HEK293T (cell line): ENCODE measurements at places on chromosomes 5 and 9.

DNA sequence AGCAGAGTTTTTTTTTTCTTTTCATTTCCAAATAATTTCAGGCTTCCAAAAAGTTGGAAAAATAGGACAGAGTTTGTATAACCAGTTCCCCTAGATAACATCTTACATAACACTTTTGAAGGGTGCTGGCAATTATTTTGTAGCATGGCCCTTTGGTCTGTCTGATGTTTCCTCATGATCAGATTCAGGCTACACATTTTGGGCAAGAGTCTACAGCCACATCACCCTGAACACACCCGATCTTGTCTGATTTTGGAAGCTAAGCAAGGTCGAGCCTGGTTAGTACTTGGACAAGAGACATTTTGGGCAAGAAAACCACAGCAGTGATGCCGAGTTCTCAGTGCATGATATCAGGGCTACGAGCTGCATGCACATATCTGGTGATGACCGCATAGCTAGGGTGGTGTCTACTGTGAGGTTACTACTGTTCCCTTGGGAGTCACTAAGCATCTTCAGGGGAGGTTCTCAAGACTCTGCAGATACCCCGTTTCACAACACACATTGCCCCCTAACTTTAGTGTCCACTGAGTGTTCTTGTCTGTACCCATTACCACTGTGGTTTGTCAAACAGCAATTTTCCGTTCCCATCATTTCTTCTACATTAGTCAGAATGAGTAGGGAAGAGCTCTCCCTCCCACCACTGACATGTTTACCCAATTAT, 86.2 kb downstream of the TTC39B start:
- DNase-seq = no peak

- DNase-seq = no peak
Observed at GRCh38 chr9:99516657-99517049, 294.6 kb downstream of the SEC61B start.

DNA sequence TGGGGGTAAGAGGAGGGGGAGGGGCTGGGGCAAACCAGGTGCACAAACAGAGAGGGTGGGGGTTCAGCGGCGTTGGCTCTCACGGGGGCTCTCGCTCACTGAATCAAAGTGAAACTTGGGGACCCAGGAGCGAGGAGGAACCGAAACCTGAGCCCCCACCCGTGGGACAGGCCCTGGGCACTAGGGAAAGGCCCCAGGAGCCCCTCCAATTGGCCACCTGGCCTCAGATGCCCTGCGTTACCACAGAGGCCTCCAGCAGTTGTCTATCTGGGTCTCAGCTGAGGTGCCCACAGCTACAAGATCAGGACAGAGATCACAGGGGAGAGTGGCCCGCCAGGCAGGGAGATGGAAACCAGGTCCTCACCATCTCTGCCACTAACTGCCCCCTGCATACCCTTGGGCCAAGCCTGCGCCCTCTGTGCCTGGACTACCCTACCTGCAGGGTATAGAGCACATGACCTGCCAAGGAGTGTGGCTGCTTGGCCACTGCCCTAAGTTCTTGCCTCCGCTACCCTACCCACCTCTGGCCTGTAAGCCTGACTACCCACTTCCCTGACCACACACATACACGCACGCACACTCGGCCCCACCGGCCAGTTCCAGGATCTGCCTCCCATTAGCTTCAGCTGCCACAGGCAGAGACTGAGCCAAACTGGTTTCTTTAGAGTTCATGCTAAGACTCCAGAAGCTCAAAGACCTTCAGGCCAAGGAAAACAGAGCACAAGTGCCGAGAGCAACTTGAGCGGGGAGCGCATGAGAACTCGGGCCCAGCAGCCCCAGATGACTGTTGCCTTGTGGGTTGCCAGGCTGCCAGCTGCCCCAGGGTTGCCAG, 39.9 kb downstream of the PAX5 start:
- no peak for DNase-seq

GRCh38 chr9:6889868-6890267, 132.1 kb downstream of the KDM4C start:
- DNase-seq = no peak

DNA sequence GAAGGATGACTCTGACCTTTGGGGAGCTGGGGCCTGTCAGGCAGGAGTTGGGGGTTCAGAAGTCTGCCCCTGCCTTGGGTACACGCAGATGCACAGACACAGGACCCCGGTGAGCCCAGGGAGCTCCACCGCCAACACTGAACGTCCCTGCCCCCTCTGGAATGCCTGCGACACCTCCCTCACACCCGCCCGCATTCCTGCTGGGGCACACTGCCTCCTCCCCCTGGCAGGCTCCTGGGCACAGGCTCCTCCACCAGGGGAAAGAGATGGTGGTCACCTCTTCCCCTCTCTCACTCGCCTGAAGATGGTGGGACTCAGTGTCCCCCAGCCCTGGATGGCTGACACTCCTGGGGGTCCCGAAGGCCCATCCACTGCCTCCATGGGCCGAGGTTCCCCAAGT, 12.0 kb downstream of the CRB2 start:
- no peak for DNase-seq

DNA sequence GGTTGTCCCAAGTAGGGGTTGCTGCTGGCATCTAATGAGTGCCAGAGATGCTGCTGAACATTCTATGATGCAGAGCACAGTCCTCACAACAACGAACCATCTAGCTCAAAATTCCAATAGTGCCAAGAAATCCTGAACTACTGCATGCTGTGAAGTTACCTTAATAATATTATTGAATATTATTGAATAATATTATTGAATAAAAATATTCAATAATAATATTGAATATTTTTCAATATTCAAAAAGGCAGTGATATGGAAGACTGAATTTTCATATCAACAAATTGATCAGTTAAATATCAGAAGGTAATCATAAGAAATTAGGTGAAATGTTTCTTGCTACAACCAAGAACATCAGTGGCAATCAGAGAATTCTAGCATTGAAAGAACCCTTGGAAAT, 2.8 kb downstream of the HTR4 start:
- no peak for DNase-seq

DNA sequence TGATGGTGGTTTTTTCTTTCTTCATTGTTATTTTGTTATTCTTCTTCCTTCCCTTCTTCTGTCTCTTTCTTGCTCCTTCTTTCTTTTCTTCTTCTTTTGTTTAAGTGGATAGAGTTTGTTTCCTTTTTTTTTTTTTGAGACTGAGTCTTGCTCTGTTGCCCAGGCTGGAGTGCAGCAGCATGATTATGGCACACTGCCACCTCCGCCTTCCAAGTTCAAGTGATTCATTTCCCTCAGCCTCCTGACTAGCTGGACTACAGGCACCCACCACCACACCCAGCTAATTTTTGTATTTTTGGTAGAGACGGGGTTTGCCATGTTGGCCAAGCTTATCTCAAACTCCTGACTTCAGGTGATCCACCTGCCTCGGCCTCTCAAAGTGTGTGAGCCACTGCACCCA, 40.3 kb downstream of the JAK2 start:
- no peak for DNase-seq

GRCh38 chr5:137572042-137572695, 73.0 kb upstream of the SPOCK1 start:
- DNase-seq = no peak

DNA sequence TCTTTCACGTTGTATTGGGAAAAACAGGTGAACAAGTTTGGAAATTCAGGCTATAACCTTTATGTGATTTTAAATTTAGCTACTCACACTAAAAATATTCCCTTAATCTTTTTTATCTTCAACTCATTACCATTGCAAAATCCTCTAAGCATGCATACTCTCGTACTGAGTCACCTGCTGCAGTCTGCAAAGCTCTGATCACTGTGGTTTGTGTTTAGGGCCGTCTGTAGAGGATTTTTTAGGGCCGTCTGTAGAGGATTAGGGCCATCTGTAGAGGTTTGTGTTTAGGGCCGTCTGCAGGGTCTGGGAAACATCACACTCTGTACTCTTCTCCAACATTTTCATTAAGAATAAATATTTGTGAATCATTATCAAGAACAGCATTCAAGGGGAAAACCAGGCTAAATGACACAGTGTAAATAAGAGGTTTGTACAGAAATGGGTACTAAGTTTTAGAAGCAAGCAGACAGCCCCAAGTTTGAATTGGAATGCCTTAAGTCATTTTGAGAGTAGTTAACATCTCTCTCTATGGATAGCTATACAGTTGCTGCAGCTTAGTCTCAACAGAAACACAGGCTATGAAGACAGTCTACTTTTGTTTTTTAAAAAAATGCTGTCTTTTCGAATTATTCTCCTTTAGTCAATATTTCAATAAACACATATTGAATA, 155.0 kb upstream of the TSLP start:
- no peak for DNase-seq

- DNase-seq = peak; percentile 36
Observed at GRCh38 chr9:125889476-125890419, 142.6 kb downstream of the PBX3 start.

DNA sequence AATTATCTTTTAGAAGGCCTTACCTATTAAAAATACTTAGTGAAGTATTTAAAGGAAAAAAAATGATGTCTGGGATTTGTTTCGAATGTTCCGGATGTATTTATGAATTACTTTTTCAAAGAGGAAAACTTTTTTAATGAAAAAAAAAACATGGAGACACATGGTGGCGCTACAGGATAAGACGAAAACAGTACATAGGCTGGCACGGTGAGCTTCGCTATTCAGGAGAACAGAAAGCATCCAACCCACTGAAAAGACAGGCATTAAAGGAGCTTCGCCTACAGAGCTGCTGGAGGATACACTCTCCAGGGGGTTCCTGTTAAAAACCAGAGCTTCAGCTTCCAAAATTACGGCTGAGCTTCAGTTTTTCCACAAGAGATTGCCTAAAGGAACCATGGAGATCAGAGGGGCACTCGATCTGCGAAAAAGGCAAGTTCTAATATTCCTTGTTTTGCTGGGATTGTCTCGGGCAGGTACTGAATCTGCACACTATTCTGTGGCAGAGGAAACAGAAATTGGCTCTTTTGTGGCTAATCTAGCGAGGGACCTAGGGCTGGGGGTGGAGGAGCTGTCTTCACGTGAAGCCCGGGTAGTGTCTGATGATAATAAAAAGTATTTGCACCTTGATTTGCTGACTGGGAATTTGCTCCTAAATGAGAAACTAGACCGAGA, at the start of gene PCDHB14:
Gene PCDHB14 (plus strand): TSS at position 232 of the 672 bp plus-strand sequence. CDS start 163 bp downstream, at position 395.
- DNase-seq = peak; percentile 46

GRCh38 chr9:129881547-129882324, 46.5 kb downstream of the USP20 start:
- DNase-seq = no peak

DNA sequence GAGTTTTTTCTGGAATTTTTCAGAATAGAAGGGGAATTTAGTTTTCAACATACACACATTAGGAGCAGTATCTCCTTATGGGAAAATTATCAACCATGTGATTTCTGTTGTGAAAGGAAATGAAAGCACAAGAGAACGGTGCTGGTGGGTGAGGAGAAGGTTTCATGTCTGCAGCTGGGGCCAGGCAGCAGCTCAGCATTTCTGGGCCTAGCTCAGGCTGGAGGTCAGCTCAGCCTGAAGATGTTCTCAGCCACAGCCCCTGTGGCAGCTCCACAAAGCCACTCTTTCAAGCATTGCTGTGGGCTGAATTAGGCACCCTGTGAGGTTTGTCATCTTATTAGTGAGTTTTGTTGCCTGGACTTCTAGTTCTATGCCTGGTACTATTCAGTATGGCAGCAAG, 90.3 kb downstream of the DIRAS2 start:
- no peak for DNase-seq
